Pancreas (tissue), 10 donors: ENCODE measurements at places on chromosomes 13 and 19. TPM values are rescaled to one million over a fixed set of nuclear protein-coding genes. Genes with fewer than 3 reads are reported as not detected.

PEG3 gene
- 4.2 TPM for total RNA-seq

PNMA8B gene
- total RNA-seq, result 0.47 TPM

PCDH17 gene
- 8.4 TPM for total RNA-seq

CGB1 gene
- total RNA-seq, result not detected

CFAP97D2 gene
- total RNA-seq, result 4.6 TPM

ZNF382 gene
- 3.6 TPM for total RNA-seq

ANGPTL8 gene
- total RNA-seq, result 1.3 TPM

WDR88 gene
- total RNA-seq, result not detected

NCR1 gene
- not detected for total RNA-seq

DMWD gene
- total RNA-seq, result 18.4 TPM

TTYH1 gene
- total RNA-seq, result 24.3 TPM

- peak; percentile 21 for DNase-seq
These were observed 143.3 kb downstream of the DCLK1 start for GRCh38 chr13:35987572-35988513.

DNA sequence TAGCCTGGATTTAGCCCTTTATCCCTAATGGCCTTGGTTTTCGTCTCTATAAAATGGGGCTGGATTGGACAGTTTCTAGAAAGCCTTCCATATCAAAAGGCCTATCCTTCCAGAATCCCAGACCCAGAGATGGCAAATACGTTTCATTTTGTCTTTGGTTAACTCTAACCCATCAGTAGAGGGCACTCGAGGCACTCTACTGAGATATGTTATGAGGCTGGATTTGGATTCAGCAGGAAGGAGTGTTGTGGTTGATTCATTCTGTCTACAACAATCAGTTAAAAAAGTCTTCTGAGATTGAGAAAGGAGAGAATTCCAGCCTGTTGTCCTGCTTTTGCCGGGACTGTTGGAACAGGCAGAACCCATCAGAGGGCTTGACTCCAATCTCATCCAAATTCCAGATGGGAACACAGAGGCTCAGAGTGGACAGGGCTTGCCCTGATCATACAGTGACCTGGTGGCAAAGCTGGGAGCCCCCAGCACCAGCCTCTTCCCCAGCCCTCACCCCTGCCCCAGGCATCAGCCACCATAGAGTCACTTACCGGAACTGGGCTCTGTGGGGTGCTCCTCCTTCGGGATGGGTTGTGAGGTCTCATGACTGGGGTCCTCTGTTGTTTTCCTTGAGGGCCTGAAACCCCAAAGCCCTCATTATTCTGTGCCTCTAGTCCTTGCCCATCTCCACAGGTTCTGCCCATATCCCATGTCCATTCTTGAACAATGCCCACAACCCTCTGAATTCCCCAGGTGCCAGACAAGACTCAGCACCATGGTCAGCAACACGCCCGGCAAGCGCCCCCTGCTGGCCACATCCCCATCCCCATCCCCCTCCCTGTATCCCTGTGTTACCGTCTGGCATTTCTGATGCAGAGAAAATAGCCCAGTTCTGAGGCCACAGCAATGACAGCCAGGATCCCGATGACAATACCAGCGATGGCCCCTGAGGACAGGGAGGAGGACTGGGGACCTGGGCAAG, 12.3 kb upstream of the ZNF180 start:
- no peak for DNase-seq

GRCh38 chr13:43883631-43884030, 3.9 kb downstream of the LACC1 start:
- DNase-seq, result no peak

DNA sequence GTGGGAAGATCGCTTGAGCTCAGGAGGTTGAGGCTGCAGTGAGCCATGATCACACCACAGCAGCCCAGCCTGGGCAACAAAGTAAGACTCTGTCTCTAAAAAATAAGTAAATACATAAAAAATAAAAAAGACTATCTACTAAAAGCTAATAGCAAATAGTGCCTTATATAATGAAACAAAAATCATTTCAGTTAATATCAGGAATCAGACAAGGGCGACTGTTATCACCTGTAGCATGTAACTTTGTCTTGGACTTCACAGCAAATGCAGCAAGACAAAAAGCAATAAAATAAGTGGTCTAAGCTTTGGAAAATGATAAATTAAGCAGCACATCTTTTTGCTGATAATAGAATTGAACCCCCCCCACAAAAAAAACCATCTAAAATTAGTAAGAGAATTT, 21.2 kb upstream of the GPI start:
- DNase-seq, result no peak

DNA sequence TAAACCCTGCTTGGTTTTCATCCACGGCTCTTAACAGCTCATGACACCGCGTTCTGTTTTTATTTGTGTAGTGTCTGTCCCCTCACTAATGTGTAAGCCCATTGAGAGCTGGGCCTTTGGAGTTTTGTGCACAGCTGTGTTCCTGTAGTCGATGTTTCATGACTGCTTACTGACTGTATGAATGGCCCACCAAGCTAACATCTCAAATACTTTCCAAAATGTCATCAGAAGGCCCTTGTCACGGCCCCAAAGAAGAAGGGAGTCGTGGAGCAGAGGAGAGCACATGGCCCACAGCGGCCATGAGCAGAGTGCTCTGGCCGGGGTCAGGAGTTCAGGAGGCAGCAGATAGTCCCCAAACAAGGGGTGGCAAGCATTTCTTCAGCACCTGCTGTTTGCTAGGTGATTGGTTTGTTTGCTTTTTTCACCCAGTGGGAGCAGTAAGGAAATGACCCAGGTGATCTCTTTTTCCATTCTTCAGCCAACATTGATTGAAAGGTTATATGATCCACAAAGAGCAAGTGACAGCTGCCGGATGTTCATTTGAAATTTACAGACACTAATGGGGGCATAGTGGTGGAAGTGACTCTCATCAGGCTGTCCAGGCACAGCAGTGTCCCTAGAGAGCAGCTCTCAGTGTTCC, 315.2 kb downstream of the ATP8A2 start:
- no peak for DNase-seq

DNA sequence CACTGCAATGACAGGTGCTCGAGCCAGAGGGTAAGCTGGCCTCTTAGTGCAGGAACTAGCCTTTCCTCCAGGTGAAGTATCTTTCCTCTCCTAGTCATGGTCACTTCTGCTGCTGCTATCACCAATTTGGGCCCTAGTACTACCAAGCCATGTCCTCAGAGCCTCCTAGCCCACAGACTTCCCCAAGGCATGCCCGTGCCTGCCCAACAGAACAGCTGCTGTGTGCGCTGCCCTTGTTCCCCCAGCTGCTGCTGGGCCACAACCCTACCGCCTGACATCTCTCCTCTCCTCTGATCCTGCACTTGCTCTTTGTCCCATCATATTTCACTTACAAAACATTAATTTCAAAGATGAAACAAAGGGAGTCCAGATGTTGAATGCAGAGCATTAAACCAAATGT, 168.5 kb upstream of the FREM2 start:
- DNase-seq, result no peak

- no peak for DNase-seq
These were observed 9.7 kb downstream of the TEX29 start for GRCh38 chr13:111330066-111330610.

GRCh38 chr13:54394908-54395307, 1366.3 kb downstream of the OLFM4 start:
- no peak for DNase-seq

GRCh38 chr13:102779436-102780159, 6.0 kb upstream of the TEX30 start:
- DNase-seq, result no peak

- no peak for DNase-seq
These were observed 15.0 kb upstream of the ALOX5AP start for GRCh38 chr13:30720172-30720869.

DNA sequence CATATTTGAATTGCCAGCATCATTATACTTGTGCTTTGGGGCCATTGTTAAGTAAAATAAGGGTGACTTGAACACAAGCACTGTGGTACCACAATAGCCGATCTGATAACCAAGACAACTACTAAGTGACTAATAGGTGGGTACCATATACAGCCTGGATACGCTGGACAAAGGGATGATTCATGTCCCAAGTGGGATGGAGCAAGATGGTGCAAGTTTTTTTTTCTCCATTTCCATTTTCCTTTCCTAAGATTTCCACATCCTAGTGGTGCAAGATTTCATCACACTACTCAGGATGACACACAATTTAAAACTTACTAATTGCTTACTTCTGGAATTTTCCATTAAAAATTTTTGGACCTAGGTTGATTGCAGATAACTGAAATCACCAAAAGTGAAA, 15.1 kb downstream of the BRCA2 start:
- no peak for DNase-seq

GRCh38 chr19:42285541-42285941, 16.4 kb upstream of the PRR19 start:
- no peak for DNase-seq

DNA sequence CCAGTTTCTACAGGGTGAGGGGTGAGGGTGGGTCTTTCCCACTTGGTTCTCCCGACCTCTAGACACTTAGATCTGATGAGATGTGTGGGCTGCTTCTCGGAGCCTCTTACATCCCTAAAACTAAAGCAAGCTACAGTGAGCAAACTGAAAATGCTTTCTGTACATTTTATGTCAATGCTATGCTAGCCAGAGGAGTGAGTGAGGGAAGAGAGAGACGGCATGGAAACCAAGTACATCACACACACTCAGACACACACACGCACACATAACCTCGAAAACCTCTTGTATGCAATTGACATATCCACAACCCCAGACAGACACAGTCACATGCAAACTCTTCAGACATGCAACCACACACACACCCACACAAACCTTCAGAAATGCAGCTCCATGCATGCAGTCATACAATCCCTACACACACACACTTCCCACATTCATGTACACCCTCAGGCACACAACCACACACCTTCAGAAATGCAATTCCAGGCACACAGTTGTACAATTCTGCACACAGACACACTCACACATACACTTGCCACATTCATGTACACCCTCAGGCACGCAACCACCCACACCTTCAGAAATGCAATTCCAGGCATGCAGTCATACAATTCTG, 1.4 kb downstream of the SLC1A6 start:
- DNase-seq, result no peak

GRCh38 chr13:114019367-114019766, 45.5 kb upstream of the C13orf46 start:
- DNase-seq, result no peak
